Spinal cord (tissue), 10 donors: ENCODE measurements at places on chromosomes 12 and 14. TPM values are rescaled to one million over a fixed set of nuclear protein-coding genes. Genes with fewer than 3 reads are reported as not detected.

Gene ARHGAP9
- 5.6 TPM for total RNA-seq

Gene TMEM233
- 23.7 TPM for total RNA-seq

- DNase-seq: no peak
- peaks cover 63% of the 10 kb centered on the region for H3K36me3 ChIP-seq
- H3K27me3 ChIP-seq: no peaks in the 10 kb centered on the region
These were observed 31.5 kb downstream of the HSP90AA1 start for GRCh38 chr14:102055181-102055901.

Gene RHOJ
- total RNA-seq: 11.9 TPM

Gene NTS
- 5.2 TPM for total RNA-seq
